ENCODE measurements at places on chromosomes 2 and 18.

GRCh38 chr2:74537140-74537539 is 7.4 kb downstream of the HTRA2 start:
- DNase-seq: peak; percentile 21

DNA sequence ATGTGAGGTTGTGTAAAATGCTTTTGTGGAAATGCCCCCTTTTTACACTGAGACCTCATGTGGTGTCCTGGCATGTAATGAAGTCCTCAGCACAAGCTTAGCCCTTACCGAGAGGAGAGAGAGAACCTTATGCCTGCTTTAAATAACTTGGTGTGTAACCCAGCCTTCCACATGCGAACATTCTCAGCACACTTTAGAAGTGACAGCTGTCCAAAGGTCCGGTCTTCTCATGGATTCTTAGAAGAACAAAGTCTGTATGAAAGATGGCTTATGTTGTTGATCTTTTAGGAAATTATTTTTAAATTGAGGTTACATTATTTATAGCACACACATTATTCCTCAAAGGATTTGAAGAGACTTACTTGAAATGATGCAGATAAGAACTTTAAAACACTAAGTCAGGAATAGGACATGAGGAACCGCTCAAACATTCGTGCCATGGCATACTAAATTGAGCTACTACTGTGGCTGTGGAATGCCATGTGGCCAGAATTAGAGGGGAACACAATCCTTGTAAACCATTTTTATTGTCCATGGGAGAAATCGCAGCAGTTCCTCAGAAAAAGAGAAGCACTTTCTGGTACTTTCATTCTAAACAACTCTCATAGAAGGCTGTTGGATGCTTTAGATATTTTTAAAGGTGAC is 79.6 kb downstream of the WDSUB1 start:
- no peak for DNase-seq

GRCh38 chr2:167548396-167548795 is 660.1 kb downstream of the XIRP2 start:
- no peak for DNase-seq

DNA sequence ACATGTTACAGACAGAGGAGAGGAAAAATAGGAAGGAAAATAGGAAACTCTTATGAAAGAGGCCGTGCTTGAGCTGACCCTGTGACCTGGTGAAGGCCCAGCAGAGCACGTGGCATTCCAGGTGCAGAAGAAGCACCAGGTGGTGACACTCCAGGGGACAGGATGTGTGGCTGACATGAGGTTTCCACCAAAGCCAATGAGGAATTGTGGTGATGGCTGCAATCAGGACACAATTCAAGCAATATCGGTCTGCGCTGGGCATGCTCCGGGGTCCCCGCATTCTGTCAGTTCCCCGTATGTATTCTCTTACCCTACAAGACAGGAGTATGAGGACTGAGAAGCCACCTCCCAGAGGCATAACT is 504.2 kb downstream of the EIPR1 start:
- DNase-seq: no peak

GRCh38 chr2:106144621-106145331 is 49.3 kb downstream of the UXS1 start:
- DNase-seq: no peak

- DNase-seq: no peak
Measured at GRCh38 chr2:60530660-60531281, 22.7 kb downstream of the BCL11A start.

- DNase-seq: no peak
Measured at GRCh38 chr2:188765522-188766470, 208.4 kb upstream of the COL3A1 start.

- no peak for DNase-seq
Measured at GRCh38 chr2:222899413-222900181, 38.8 kb downstream of the ACSL3 start.

DNA sequence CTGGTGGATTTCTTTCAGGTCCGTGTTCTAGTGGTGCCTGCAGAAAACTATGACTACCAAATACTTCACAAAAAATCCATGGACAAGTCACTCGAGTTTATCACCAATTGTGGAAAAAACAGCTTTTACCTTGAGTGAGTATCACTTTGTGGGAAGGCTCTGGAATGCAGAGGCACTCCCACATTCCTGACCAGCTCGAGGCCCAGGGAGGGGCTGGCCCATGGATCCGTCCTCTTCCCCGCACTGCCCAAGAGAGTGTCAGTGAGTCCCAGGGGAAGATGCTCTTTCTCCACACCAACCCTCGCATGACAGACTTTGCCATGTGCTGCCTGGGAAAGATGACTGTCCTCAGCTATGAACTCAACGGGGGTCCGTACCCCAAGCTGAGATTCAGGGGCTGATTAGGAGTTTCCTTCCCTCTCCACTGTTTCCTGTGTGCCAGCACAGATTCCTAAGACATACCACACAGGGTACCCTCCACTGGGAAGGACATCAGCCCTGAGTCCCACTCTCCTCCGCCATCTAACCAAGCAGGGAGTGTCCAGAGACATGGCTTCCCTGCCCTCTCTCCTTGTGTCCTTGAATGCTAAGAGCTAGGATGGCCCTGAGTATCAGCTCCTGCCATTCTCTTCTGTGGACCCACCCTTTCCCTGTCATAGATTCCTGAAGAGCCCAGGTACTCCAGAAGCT is 155.9 kb downstream of the LAMA3 start:
- DNase-seq: no peak

DNA sequence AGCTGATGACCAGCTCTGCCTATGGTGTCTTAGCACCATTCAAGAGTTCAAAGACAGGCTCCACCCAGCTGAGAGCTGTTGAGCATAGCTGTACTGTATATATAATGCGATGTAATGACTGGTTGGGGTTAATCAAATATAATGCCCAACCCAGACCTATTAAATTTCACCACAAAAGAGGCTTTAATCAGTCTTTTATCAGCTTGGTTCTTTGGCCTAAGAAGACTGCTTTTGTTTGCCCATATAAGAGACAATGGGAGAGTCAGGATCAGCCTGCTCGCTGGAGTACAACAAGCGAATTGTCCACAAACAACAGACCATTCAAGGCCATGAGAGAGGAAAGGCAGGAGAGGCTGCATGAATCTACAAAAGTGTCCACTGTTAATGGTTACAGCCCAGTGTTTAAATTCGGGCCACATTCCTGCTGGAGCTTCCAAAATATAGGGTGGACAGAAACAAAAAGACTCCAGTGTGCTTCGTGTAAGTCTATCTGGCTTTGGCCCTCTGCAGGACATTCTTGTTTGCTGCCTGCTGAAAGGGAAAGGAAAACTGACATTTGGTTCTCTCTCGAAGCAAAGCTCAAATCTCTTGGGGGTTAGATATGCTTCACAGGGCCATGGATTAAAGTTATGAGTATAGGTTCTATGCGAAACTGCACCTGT is 299.0 kb upstream of the FBXO11 start:
- no peak for DNase-seq

DNA sequence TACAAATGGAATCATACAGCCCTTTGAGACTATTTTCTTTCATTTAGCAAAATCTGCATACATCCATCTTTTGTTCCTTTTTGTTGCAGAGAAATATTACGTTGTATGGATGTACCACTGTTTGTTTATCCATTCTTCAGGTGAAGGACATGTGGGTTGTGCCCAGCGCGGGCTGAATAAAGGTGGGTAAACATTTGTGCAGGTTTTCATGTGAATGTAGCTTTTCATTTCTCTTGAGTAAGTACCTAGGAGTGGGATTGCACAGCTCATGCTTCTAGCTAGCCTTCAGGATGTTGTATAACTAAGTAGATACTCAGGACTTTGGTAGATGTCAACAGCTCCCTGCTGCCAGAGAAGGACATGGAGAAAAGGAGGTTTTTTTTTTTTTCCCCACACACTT is 50.6 kb upstream of the SPRED2 start:
- no peak for DNase-seq

DNA sequence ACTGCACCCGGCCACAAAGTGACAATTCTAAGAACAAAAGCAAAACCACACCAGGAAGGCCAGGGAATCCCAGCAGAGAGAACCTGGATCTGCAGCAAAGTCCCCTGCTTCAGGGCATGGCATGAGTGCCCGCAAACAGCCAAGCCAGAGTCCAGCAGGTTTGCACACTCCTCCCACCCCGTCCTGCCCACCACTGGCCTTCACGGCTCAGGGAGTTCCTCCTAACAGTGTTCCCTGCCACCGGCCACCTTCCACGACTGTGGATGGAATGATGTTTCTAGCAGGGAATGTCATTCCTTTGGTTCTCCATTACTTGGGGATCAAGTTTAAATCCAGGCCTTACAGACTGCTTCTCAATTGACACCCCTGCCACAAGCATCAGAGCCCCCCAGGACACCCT is 42.0 kb upstream of the B3GNT7 start:
- DNase-seq: no peak

DNA sequence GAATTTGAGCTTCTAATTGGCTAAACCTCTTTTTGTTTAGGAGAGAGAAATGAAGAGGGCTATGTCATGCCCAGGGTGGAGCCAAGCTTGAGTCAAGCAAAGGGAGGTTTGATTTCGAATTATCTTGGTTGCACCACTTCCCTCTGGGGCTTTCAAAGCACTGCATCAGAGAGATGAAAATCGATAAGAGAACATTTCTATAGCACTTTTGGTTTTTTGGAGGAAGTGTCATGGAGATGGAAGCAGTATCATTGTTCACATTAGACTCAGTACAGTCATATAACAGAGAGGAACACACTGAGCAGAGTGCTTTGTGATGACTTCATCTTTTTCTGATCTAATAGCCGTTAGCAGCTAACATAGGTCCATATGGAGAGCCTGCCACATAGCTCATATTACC is 120.3 kb upstream of the UXS1 start:
- no peak for DNase-seq

DNA sequence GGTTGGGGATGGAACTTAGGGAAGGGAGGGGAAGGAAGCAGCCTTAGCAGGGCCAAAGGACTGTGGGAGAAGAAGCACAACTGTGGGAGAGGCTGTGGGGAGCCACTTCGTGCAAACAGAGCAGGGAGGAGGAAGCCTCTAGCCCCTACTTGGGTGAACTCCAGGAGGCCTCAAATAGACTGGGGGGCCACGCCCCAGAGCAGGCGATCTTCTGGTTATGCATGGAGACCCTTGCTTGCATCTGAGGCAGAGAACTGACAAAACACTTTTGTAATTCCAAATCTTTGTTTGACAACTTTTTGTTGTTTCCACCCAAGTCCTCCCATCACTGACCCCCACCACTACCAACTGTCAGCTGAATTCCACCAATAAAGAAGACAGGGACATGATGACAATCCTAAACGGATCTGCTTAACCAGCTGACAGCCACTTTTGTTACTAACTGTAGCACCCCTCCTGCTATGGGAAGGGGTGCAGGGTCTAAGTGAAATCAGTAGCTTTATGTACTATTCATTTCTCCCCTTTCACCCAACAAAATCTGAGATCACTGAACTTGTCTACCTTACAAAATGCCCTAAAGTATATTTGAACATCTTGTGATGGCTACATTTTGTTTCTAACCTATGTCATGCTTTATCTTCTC is 80.5 kb upstream of the CPO start:
- DNase-seq: no peak

- no peak for DNase-seq
Measured at GRCh38 chr2:207513551-207514257, 16.1 kb upstream of the CREB1 start.

GRCh38 chr2:127577973-127578372 is 42.5 kb downstream of the MYO7B start:
- peak; percentile 79 for DNase-seq

GRCh38 chr2:239195318-239195871 is 205.4 kb downstream of the HDAC4 start:
- peak; percentile 48 for DNase-seq

DNA sequence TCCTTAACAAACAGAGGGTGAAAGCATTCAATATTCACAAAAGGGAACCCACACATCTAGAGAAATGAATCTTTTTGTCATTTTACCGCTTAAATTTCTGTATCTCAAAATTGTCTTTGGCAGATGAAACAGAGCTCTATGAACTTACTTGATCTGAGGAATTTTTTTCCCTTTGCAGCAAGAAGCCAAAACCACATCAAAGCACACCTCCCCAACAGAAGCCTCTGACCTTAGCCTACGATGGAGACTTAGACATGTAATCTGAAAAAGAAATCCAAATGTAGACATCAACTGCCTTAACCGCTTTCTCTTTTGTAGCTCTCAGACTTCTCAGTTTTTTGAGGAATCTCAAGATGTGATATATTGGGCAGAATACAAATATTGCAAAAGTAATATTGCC is 287.9 kb upstream of the HNMT start:
- DNase-seq: no peak

DNA sequence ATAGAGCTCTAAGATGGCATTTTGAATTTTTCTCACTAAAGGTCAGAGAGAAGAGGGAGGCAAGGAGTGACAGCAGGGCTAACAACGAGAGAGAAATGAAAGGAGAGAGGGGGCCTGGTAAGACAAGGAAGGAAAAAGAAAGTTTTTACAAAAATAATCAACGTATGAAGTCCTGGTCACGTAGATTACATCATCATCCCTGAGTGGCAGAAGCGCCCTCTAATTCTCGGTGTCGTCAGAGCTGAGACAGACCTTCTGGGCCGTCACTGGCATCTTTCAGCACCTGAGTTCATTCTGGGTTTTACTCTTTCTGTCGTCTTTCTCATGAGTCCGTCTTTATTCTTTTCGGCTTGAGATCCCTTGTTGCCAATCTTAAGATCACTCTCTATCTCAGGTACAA is 329.8 kb downstream of the ALK start:
- DNase-seq: no peak

- DNase-seq: no peak
Measured at GRCh38 chr18:56097621-56098020, 509.6 kb upstream of the TCF4 start.

DNA sequence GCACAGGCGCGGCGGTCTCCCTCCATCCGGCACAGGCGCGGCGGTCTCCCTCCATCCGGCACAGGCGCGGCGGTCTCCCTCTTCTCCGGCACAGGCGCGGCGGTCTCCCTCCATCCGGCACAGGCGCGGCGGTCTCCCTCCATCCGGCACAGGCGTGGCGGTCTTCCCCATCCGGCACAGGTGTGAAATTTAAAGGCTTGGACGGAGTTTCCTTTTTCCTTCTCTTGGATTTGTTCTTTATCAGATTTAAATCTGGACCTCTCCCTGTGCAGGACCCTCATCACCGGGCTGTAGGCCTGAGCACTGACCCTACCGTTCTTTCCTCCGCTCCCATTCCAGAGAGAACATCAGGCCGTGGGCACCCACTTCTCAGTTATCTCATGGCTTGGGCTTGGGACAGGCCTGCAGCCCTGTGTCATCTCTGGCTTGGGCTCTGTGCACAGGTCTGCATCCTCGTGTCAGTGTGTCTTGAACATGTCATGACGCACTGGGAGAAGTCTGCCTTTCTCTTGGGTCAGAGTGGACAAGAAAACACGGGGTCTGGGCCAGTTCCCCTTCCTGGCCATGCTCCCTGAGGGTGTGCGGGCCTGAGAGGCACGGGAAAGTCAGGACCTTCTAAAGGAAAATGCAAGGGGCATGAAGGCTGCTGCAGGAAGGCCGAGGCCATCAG is 53.9 kb upstream of the PXDN start:
- DNase-seq: peak; percentile 68

Data from chondrocyte (in vitro differentiated cells).